ENCODE measurements at places on chromosomes 4 and X. TPM values are rescaled to one million over a fixed set of nuclear protein-coding genes. Genes with fewer than 3 reads are reported as not detected.

GRCh38 chr4:52371841-52372240, 287.3 kb downstream of the USP46 start:
- no peak for DNase-seq

DNA sequence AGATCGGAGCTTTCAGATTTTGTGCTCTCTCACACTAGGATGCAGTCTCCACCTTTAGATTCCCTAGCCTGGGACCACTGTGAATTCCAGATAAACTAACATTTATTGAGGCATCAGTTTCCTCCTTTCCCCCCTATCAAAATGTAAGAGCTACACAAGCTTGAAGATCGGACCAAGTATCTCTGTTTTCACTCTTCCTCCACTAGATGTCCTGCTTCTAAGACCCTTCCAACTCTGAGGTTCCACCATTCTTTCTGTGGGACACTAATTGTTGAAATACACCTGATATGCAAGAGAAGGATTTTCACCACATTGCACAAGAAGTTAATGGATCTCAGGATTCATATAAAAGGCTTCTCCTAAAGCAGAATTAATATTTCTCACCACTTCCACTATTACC, 43.0 kb upstream of the PHOX2B start:
- DNase-seq, result no peak

GRCh38 chr4:73862322-73862721, 6.9 kb upstream of the CXCL1 start:
- DNase-seq, result peak; percentile 39

- DNase-seq, result no peak
Observed at GRCh38 chrX:372856-373640, 13.7 kb downstream of the PPP2R3B start.

GRCh38 chrX:51332188-51332942, at the start of gene NUDT10:
TSS of gene NUDT10 (plus strand) at chrX:51332822. CDS start at chrX:51332966, 144 bp downstream.
- DNase-seq, result no peak

- DNase-seq, result peak; percentile 1
Observed at GRCh38 chr4:30402276-30402675, 317.9 kb upstream of the PCDH7 start.

DNA sequence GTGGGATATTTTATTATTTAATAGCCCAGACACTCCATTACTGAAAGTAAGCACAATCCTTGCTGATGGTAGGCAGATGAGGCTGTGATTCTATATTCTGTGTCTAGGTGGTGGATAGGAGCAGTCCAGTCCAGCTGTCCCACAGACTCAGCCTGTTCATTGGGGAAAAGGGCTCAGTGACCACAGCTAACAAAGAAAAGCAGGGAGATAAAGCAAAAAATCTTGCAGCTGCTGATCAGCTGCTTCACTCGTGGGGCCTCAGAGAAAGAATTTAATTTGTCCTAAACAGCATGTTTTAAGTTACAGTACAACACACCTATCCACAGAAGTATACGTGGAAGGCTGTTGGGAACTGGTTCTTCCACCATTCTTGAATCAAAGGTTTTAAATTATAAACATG, 40.7 kb upstream of the ANK2 start:
- DNase-seq, result peak; percentile 80

- DNase-seq, result no peak
Observed at GRCh38 chrX:132591719-132592275, 103.0 kb upstream of the MBNL3 start.

DNA sequence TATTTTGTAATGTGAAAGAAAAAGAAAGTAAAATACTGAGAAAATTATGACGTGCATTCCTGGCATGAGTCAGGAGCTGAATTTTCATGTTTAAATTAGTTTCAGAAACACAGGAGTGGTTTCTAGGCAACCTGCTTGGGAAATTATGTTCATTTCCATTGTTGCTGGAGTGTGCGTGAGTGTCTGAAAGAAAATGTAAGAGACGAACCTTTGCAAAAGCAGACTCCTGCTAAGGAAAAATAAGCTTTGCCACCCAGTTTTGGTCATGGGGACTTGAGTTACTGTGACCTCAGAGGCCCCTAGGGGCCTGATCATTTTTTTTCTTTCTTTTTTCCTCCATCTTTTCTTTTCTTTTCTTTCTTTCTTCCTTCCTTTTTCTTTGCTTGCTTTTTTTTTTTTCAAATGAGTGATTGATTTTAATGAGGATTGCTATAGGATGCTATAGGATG, 18.8 kb upstream of the CHRNA9 start:
- peak; percentile 87 for DNase-seq

DNA sequence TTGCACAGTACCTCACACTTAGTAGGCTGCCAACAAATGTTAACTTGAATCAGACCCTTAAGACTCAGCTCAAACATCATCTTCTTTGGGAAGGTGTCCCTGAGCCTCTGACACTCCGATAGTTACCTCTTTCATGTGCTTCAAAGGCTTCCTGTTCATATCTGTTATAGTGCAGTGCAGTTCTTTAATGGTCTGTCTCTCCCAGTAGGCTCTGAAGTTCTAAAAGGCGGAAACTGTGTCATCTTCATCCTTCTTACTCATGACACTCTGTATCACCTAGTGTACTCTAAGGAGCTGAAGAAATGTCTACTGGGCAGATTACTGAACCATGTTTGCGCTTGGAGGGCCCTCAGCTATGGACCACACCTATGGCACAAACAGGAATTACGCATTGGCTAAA, 2.1 kb upstream of the DIAPH2 start:
- DNase-seq, result no peak

CLNK gene
- not detected for total RNA-seq

SLC38A5 gene
- total RNA-seq, result 4.4 TPM

BMPR1B gene
- 11.5 TPM for total RNA-seq

STATH gene
- total RNA-seq, result not detected

SRP72 gene
- 73.8 TPM for total RNA-seq

RHOXF2B gene
- total RNA-seq, result not detected

USP17L26 gene
- not detected for total RNA-seq

S100P gene
- not detected for total RNA-seq

ERCC6L gene
- 15.3 TPM for total RNA-seq

HPGD gene
- total RNA-seq, result not detected

NHSL2 gene
- 0.23 TPM for total RNA-seq

HHIP gene
- 1.7 TPM for total RNA-seq

UGT2B10 gene
- total RNA-seq, result not detected

HMX1 gene
- total RNA-seq, result not detected

CLDN2 gene
- not detected for total RNA-seq

SSX3 gene
- total RNA-seq, result not detected

ANXA3 gene
- not detected for total RNA-seq

MAGEC1 gene
- total RNA-seq, result not detected

Data from LHCN-M2 (cell line).